ENCODE measurements at places on chromosomes 13 and 19. TPM values are rescaled to one million over a fixed set of nuclear protein-coding genes. Genes with fewer than 3 reads are reported as not detected.

The LILRB1 gene
- 1.3 TPM for polyA plus RNA-seq

The ELANE gene
- 0.49 TPM for polyA plus RNA-seq

The CBARP gene
- polyA plus RNA-seq: 1.7 TPM

DNA sequence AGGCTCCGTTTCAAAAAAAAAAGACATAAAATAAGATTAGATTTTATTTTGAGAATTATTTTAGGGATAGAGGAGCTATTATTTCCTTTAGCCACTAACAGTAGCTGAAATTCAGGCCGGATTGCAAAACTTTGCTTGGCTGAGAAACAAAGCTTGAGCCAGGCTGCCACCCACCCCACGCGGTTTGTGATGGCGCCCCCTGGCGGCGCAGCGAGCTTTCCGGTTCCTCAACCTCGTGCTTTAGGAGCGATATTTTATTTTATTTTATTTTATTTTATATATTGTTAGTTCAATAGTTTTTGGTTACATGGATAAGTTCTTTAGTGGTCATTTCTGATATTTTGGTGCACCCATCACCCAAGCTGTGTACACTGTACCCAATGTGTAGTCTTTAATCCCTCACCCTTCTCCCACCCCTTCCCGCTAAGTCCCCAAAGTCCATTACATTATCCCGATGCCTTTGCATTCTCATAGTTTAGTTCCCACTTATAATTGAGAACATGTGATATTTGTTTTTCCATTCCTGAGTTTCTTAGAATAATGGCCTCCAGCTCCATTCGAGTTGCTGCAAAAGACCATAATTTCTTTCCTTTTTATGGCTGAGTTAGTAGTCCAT, 19.8 kb upstream of the CEACAM4 start:
- no peak for DNase-seq

DNA sequence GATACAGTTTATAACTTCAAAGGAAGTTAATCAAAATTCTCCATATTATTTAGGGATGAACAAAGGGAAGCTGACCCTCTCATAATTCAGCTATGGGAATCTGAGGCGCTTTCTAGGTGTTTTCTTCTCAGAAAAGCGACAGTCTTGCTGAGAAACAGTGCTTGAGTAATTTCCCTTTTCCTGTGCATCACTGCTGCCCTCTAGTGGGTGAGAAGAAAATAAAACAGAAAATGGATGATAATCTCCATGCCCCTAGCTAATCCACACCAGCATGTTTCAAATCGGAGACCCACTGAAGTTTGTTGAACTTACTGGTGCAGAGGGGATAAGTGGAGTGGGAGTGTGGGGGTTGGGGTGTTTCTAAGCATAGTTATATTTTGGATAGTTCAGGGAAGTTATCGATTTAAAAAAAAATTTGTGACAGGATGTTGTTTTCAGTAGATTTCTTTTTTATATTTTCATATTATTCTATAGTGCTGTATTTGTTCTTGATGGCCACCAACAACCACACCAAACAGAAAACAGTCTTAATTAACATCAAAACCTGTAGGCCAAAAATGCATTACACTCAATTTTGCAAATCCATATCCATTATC, 21.4 kb downstream of the LCP1 start:
- DNase-seq: no peak

GRCh38 chr19:48632692-48633147, 4.5 kb downstream of the DBP start:
- DNase-seq: no peak

DNA sequence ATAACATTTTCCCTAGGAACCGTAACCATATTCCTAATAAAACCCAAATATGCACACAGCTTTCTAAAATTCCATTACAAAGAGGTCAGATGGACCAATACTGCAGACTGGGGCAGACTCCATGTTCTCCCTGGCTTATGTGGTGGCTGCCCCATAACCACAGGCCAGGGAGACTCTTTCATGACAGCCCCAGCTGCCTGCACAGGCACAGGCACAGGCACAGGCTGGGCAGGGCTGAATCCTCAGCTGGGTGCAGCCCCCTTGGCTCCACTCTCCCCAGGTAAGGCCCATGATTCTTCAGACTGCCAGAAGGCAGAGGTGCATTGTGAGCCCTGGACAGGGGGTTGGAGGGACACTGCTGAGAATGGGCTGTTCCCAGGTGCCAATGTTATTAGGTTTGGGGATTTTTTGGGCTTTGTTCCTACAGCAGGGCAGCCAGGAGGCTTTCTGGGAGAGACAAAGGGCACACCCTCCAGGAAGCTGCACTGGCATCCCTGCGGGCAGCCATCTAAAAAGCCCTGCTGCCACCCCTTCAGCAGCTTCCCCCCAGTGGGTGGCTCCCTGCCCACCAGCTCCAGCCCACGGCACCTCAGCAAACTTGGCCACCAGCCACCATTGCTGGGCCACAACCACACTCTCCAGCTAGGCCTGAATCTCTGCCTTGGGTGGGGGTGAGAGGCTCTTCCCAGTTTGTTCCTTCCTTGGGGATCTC, 20.0 kb downstream of the DOCK9 start:
- no peak for DNase-seq

DNA sequence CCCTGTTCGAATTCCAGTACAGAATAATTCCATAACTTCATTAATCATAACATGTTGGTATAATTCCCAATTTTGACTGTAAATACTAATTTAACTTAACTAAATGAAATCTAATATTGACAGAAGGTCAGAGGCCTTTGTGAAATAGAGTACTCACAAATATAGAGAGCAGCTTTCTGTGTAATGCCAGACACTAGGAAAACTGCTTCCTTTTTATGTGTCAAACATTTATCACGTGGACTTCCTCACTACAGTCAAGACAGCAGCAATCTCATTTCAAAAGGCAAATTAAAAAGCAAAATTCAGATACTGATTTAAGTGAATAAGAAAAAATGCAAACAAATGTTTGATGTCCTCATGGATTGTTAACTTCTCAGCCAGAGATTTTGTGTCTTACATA, 13.1 kb downstream of the ITM2B start:
- DNase-seq: no peak

GRCh38 chr13:94228763-94229162, 250.7 kb downstream of the DCT start:
- DNase-seq: no peak
